ENCODE measurements at places on chromosomes 13 and 19.

DNA sequence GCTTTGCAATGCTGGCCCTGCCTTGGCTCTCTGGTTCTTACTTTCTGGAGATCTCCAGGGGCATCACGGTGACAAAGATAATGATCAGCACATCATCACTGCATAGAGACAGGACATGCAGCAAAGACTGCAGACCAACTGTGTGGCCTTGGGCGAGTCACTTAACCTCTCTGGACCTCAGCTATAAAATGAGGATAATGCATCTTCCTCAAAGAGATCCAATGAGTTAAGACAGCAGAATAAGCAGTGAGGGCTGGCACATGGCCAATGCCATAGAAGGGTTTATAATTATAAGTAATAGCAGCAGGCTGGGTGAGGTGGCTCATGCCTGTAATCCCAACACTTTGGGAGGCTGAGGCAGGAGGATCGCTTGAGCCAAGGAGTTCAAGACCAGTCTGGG, 2.4 kb downstream of the MAG start:
- no peak overlapping the region for H3K4me3 ChIP-seq
- no peak for DNase-seq
- H3K36me3 ChIP-seq: no peaks in the 10 kb centered on the region
- H3K4me1 ChIP-seq: peaks cover 71% of the 10 kb centered on the region

DNA sequence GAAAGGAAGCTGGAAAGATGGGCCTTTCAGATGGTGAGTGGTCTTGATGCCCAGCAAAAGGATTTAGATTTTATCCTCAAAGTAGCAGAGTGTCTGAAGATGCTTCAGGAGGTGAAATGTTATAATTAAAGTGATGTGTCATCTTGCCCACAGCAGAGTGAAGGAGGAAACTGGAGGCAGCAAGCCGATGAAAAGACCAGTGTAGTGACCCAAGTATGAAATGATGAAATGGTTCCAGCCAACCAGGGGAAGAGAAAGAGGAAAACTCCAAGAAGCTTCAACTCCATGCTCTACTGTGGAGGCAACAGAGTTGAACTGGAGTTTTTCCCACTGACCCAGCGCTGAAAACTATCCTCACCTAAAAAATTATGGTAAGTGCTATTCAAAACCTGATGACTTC, 66.7 kb downstream of the FOXO1 start:
- no peaks in the 10 kb centered on the region for H3K27me3 ChIP-seq
- H3K4me1 ChIP-seq: no peaks in the 10 kb centered on the region
- no peak overlapping the region for H3K4me3 ChIP-seq
- no peak for DNase-seq
- H3K27ac ChIP-seq: no peak overlapping the region

DNA sequence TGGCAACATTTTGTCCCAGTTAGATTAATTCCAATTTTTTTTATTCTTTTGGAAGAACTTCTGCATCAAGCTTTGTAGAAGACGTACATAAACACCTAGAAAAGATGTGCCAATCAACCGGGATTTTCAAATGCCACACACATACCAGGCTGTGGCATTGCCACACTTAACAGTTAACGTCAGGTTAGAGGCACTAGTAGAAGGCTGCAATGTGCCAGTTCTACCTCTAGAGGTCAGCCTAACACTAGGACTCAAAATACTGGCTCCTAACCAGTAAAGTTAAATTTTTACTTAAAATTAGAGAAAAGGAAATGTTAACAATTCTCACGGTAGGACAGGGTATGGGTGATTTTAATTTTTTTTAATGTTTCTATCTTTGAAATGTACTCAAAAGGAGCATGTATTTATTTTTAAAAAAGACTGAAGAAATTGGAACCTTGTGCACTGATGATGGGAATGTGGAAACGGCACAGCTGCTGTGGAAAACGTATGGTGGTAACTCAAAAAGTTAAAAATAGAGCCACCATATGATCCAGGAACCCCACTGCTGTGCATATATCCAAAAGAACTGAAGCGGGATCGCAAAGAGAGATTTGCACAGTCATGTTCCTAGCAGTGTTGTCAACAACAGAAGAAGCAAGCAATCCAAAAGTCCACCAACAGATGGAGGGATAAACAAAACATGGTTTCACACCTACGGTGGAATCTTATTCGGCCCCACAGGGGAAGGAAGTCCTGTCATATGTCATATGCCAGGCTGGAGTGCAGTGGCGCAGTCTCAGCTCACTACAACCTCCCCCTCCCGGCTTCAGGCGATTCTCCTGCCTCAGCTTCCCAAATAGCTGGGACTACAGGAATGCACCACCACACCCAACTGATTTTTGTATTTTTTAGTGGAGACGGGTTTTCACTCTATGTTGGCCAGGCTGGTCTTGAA, 30.3 kb downstream of the CRYL1 start:
- H3K27me3 ChIP-seq: no peaks in the 10 kb centered on the region
- H3K36me3 ChIP-seq: no peaks in the 10 kb centered on the region
- no peak overlapping the region for H3K4me3 ChIP-seq
- DNase-seq: peak; percentile 57
- H3K27ac ChIP-seq: no peak overlapping the region

GRCh38 chr19:17052439-17052838, 22.8 kb downstream of the HAUS8 start:
- no peaks in the 10 kb centered on the region for H3K27me3 ChIP-seq
- no peaks in the 10 kb centered on the region for H3K4me1 ChIP-seq
- DNase-seq: no peak
- no peak overlapping the region for H3K27ac ChIP-seq
- H3K36me3 ChIP-seq: peaks cover 79% of the 10 kb centered on the region

Measured in K562 (cell line).